ENCODE measurements at places on chromosomes 11 and 22.

DNA sequence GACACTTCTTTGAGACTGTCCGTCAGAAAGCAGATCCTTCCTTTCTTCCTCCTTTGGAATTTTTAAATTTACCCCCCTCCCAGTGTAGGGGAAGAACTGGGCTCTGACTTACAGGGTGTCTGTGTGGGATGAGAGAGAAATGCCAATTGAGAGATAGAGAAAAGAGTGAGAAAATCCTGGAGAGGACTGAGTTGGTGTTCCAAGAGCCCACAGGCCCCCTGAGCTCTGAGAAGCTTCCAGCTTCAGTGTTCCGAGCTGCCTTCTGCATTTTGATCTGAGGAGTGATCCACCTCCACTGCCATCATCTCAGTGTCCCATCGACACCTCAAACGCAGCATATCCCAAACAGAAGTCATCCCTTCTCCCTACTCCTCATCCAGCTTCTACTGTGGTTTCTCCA, 70.7 kb upstream of the GRK3 start:
- no peak for DNase-seq

- no peak for DNase-seq
Observed at GRCh38 chr22:22084089-22084711, 101.6 kb upstream of the TOP3B start.

DNA sequence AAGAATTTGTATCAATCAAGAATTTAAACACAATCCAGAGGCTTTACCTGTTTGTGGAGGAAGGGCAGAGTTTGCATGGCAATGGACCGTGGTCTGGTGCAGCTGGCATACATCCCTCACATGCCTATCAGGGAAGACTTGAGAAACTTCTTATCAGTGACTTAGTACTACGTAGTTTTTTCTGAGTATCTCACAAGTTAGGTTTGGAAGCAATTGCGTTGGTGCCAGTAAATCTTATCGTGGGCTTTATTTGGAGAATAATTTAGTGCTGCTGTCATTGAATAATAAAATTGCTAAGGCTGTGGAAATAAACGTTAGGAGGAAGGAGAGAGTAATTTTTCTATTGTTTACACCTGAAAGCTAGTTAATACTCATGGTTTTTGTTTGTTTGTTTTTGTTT, 72.3 kb downstream of the PRMT3 start:
- DNase-seq, result no peak

GRCh38 chr11:38835966-38836365, 2237.9 kb upstream of the RAG2 start:
- no peak for DNase-seq

- DNase-seq, result no peak
Observed at GRCh38 chr22:45240104-45240809, 437 bp downstream of the KIAA0930 start.
